H7 (cell line): ENCODE measurements at places on chromosomes 7 and 10.

- DNase-seq: no peak
These were observed 176.7 kb downstream of the GPAM start for GRCh38 chr10:112006831-112007230.

DNA sequence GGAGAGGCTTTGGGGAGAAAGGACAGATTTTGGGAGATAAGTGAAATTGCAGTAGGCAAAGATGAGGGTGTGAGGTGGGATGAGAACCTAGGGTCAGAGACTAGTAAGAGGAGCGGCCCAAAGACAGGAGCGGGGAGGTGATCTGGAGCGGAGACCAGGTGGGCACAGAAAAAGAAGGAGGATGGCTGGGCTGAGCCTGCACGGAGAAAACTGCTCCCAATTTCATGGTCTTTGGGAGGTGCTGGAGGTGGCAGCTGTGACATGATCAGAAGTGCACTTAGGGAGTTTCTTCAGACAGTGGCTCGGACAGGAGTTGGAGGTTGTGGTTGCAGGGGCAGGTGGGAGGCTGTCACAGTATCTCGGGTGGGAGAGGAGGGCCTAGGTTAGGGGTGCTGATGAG lies 232.8 kb downstream of the SKAP2 start:
- no peak for DNase-seq

DNA sequence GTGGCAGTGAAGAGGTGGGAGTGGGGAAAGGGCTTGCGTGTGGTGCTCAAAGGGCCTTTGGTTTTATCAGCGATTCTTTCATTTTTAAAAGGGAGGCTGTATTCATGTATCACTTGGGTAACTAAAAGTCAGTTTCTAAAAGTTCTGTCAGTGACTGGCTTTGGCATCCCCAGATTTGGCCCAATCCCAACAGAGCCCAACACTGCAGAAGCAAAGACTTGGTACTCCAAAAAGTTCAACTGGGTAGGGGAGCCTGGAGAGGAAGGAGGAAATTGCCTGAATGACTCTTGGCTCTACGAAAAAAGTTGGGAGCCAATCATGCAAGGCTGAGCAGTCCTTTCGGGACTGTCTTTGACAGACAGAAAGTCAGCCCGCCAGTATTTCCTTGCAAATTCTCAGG lies 54.5 kb upstream of the COL13A1 start:
- no peak for DNase-seq

DNA sequence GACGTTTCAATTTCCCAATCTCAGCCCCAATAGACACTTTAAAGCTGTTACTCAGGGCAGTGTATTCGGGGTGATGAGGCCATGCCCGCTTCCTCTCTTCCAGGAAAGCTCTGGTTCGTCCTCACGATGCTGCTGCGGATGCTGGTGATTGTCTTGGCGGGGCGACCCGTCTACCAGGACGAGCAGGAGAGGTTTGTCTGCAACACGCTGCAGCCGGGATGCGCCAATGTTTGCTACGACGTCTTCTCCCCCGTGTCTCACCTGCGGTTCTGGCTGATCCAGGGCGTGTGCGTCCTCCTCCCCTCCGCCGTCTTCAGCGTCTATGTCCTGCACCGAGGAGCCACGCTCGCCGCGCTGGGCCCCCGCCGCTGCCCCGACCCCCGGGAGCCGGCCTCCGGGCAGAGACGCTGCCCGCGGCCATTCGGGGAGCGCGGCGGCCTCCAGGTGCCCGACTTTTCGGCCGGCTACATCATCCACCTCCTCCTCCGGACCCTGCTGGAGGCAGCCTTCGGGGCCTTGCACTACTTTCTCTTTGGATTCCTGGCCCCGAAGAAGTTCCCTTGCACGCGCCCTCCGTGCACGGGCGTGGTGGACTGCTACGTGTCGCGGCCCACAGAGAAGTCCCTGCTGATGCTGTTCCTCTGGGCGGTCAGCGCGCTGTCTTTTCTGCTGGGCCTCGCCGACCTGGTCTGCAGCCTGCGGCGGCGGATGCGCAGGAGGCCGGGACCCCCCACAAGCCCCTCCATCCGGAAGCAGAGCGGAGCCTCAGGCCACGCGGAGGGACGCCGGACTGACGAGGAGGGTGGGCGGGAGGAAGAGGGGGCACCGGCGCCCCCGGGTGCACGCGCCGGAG lies 2.6 kb downstream of the GJD4 start:
- peak; percentile 41 for DNase-seq

- DNase-seq: no peak
These were observed 82.2 kb downstream of the GATA3 start for GRCh38 chr10:8136736-8137135.

DNA sequence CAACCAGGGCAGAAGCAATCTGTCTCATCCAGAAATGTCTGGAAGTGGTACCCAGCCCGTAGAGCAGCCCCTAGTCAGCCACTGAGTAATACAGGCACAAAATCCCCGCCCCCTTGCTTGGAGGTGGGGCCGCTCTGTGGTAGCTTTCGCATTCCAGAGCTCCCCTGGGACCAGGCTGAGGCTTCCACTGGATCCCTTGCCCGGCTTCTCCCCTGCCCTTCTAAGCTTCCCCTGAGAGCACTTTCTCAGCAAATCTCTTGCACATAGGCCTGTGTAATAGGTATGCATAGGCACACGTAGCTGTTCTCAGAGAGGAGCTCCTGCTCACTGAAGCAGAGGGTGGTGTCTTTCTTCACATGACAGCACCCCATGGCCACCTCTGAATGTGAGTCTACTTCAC lies 144.2 kb downstream of the BMS1 start:
- peak; percentile 88 for DNase-seq

GRCh38 chr7:21911341-21911875 lies 34.3 kb downstream of the CDCA7L start:
- no peak for DNase-seq

GRCh38 chr10:106513352-106513771 lies 651.1 kb downstream of the SORCS1 start:
- no peak for DNase-seq

DNA sequence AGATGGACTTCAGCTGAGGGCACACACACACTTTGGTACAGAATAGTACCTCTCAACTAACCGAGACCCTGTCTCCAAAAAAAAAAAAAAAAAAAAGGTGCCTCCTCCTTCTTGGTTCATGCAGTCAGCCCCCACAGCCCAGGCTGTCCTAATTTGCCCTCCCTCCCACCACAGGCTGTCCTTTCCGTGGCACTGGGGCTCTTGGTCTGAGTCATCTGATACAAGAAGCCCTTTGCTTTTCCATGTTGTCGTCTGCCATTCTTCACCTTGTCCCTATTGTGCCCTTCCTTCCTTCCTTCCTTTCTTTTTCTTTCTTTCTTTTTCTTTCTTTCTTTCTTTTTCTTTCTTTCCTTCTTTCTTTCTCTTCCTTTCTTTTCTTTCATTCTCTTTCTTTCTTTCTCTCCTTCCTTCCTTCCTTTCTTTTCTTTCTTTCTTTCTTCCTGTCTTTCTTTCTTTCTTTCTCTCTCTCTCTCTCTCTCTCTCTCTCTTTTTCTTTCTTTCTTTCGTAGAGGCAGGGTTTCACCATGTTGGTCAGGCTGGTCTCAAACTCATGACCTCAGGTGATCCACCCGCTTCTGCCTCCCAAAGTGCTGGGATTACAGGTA lies 96.0 kb upstream of the IKZF1 start:
- DNase-seq: no peak

- no peak for DNase-seq
These were observed 709.4 kb downstream of the AUTS2 start for GRCh38 chr7:70307544-70308106.

- no peak for DNase-seq
These were observed 249.2 kb downstream of the PARD3 start for GRCh38 chr10:34565934-34566333.

DNA sequence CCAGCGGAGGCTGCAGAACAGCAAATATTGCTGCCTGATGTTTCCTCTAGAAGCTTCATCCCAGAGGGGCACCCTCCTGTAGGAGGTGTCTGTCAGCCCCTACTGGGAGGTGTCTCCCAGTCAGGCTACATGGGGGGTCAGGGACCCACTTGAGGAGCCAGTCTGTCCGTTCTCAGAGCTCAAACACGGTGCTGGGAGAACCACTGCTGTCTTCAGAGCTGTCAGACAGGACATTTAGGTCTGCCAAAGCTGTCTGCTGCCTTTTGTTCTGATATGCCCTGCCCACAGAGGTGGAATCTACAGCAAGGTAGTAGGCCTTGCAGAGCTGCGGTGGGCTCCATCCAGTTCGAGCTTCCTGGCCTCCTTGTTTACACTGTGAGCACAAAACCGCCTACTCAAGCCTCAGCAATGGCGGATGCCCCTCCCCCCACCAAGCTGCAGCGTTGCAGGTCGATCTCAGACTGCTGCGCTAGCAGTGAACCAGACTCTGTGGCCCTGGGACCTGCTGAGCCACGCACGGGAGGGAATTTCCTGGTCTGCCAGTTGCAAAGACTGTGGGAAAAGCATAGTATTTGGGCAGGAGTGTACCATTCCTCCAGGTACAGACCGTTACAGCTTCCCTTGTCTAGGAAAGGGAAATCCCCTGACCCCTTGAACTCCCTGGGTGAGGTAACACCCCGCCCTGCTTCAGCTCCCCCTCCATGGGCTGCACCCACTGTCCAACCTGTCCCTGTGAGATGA lies 17.7 kb upstream of the MINDY3 start:
- DNase-seq: no peak

DNA sequence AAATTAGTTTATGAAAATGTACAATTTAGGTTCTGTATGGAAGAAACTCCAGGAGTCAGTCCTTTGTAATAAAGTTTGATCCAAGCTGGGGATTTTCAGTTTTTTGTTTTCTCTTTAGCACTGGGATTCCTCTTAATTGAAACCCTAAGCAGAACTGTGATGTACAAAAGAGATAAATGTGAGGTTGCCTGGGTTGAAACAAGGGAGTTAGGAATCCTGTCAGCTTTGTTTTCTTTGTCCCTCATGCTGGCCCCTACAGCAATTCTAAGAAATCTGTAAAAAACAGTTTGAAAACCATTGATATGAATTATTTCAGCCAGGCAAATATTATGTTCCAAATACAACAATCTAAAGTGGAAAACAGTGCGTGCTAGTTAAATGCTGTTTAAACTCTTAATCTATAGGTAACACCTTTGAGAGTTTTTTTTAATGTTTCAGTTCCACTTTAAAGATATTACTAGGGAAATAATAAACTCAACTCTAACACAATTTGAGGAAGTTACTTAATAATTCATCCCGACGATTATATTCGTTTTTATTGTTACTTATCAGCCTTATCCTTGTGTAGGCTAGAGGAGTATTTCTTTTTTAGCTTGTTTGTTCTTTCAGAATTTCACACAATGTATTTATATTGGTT lies 65.3 kb downstream of the SGCE start:
- DNase-seq: no peak

DNA sequence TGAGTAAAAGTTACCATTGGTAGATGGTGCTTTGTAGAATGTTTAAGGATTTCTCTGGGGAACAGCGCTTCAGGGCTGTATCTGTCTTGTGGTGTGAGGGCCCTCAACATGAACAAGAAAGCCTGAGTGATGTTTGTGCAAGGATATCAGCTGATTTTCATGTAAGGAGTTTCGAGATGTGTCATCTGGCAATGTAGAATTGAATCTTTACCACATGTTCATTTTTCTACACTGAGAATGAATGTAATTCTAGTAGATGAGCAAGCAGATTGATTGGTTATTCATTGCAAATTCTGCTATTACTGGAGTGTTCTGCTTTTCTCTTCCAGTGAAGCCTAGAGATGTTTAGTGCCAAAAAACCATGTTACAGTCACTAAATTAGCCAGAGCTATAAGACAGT lies 87.7 kb downstream of the ST7 start:
- DNase-seq: no peak

DNA sequence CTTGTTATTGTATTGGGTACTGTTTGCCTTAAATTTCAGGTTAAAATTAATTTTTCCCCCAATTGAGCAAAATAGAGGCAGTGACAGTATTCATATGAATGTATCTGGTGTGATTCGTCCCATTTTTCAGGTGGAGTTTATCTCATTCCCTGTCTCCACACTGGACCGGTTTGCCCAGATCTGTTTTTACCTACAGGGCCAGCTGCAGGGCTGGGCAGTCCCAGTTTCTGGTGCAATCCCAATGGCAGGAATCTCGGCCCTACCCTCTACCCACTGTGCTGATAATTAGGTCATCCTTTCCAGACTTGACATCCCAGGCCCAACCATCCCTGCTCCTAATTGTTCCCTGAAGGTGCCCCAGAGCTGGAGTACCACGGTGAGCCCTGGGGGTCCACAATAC lies 49.8 kb upstream of the NFE2L3 start:
- DNase-seq: no peak

GRCh38 chr7:114689406-114689805 lies 232.5 kb upstream of the MDFIC start:
- no peak for DNase-seq

- peak; percentile 65 for DNase-seq
These were observed 1.4 kb downstream of the TRA2A start for GRCh38 chr7:23530405-23530804.

- no peak for DNase-seq
These were observed 172.8 kb downstream of the GRID1 start for GRCh38 chr10:86193841-86194240.

- peak; percentile 24 for DNase-seq
These were observed 47.1 kb upstream of the GAD2 start for GRCh38 chr10:26169466-26169865.

GRCh38 chr7:105391429-105391828 lies 2.7 kb upstream of the SRPK2 start:
- DNase-seq: no peak

GRCh38 chr10:59019603-59020002 lies 156.8 kb upstream of the PHYHIPL start:
- no peak for DNase-seq

- no peak for DNase-seq
These were observed 572 bp downstream of the ATP5MF start for GRCh38 chr7:99465421-99465768.

GRCh38 chr10:5905854-5906507 lies 15.9 kb downstream of the FBH1 start:
- no peak for DNase-seq

DNA sequence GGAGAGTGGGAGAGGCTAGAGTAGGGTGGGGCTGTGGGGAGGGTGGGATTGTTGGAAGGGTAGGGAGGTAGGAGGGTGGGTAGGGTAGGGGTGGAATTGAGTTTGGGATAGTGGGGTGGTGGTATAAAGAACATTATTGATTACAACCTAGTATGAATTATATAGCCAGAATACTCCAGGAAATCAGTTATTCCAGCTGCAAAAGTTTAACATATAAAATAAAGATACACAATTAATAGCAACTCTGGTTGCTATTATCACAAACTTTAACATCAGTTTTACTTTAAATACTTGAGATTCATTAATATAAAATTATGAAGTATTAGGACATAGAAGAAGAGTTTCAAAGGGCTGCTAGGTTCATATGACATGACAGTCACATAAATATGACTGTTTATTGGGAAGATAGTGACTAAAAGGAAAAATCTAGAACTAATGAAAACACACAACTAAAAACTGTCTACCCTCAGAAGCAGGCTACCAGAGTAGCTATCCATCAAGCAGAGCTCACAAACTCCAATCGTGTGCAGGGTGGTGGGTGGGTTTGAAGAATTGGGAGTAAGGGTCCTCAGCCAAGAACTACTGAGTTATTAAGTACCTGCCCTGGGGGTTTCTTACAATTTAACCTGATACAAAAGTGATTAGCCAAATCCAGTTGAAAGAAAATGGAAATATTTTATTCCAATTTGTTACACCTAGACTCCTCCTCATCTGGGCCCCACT lies 14.0 kb upstream of the SGCE start:
- DNase-seq: no peak

- DNase-seq: peak; percentile 68
These were observed 212.6 kb downstream of the WDR37 start for GRCh38 chr10:1268831-1269230.

- no peak for DNase-seq
These were observed 163.9 kb upstream of the CDK1 start for GRCh38 chr10:60614363-60614762.

- no peak for DNase-seq
These were observed 60.3 kb downstream of the MINPP1 start for GRCh38 chr10:87565010-87565409.
